ENCODE measurements at places on chromosomes 7 and 10.

DNA sequence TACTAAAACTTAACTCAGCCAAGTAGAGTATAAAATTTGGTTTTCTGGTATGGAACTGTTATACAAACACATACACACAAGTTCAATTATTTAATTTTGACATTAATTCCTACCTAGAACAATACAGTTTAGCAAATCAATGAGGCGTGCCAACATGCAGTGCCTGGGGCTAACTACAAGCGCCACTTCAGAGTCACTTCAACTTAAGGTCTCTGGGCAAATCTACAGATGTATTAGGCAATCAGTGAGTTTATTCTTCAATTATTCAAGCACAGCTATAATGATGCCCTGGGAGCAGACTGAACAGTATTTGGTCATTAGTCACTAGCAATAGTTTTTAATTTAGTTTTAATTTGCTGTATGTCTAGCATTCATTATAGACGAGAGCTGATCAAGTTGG is 51.6 kb downstream of the HIBADH start:
- no peak for DNase-seq

DNA sequence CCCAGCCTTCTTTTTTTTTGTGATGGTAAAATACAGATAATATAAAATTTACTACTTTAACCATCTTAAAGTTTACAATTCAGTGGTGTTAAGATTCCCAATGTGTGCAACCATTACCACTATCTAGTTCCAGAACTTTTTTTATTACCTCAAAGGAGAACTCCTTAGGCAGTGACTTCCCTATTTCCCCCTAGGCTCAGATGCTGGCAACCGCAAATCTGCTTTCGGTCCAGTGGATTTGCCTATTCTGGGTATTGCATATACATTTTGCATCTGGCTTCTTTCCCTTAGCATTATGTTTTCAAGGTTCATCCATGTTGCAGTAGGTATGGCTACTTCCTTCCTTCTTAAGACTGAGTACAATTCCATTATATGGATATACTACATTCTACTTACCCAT is 56.5 kb downstream of the AFAP1L2 start:
- no peak for DNase-seq

- peak; percentile 23 for DNase-seq
Observed at GRCh38 chr7:30922596-30922995, 10.9 kb downstream of the AQP1 start.

DNA sequence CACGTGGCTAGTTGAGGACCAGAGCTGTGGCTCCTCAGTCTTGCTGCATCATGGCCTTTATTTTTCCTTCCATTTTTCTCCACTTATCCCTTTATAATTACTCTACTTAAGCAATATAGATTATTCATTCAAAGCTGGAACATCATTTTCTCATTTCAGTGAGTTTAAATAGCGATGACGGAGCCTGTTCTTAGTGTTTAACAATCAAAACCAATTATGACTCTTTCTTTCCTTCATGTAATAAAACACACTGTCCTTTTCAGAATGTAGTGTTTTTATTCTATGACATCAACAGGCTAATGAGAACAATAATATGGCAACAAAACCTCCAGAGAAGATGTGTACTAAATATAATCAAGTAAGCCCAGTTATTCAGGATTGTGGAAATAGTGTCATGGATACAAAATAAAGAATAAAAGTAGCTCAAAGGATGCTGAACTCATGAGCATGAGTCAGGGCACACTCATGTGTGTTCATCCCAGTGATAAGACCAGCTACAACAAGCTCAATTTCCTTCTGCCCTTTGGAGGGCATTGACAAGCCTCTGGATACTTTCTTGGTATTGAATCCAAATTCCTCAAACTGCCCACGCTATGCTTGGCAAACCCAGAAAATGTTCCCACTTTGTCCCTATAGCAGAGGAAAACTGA is 188.4 kb downstream of the CYP26A1 start:
- DNase-seq = no peak

- no peak for DNase-seq
Observed at GRCh38 chr10:75096749-75097148, 14.7 kb upstream of the SAMD8 start.

GRCh38 chr10:71750124-71750841 is 23.0 kb downstream of the VSIR start:
- DNase-seq = no peak

- DNase-seq = no peak
Observed at GRCh38 chr7:4707980-4708411, 25.9 kb downstream of the FOXK1 start.

DNA sequence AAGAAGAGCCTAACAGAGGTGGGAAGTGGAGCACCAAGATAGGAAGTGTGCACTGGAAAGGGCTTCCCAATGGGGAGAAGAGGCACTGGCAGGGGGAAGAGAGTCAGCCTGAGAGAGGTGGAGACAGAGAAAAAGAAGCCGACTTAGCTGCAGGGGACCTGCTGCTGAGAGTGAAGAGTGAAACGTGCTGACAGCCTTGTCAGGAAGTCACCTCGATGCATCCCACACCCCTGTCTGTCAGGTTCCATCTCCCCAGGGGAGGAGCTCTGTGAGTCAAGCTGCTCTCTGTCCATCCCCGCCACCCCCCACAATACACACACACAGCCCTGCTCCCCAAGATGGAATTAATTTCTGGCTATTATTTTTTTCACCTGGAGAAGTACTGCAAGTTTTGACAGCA is 14.0 kb downstream of the KAZALD1 start:
- no peak for DNase-seq

GRCh38 chr7:27094304-27095049 is 1.3 kb downstream of the HOXA1 start:
- DNase-seq = no peak

Data from right atrium auricular region (tissue), 2 donors.